Right atrium auricular region (tissue), 2 donors: ENCODE measurements at places on chromosomes 1 and 21. TPM values are rescaled to one million over a fixed set of nuclear protein-coding genes. Genes with fewer than 3 reads are reported as not detected.
A peak's percentile ranks its signal among the peaks of the same experiment; 100 is the strongest.

The ZBTB8A gene
- total RNA-seq = 3.3 TPM

DNA sequence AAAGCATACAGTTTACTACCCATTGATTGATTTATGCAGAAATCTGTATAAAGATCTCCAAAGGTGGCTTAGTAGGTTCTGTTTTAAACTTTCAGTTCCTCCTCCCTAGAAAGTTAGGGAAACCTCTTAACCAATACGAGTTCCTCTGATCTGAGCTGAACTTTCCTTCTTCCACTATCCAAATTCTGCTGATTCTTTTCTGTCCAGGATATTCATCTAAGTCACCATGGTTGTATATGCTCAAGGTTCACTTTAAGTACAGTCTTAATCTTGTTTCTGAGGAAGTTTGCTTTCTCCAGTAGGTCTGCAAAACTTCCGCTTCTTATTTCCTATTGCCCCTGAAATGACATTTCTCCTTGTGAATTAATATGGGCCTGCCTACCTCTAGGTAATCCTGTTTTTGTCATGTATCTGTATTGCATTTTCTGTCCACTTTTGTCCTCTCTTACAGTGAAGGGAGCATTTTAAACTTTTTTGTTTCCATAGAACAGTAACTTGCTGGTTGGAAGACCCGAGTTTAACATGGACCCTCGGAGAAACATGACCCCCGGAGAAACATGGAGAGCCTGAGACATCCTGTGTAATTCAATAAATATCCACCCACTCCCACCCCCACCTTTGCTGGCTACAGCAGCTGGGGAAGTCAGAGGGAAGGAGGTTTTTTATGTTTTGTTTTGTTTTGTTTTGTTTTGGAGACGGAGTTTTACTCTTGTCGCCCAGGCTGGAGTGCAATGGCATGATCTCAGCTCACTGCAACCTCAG is 16.7 kb upstream of the TUT4 start:
- H3K36me3 ChIP-seq = no peaks in the 10 kb centered on the region
- H3K27me3 ChIP-seq = no peaks in the 10 kb centered on the region
- H3K4me1 ChIP-seq = no peaks in the 10 kb centered on the region
- no peak overlapping the region for H3K4me3 ChIP-seq
- H3K27ac ChIP-seq = no peak overlapping the region
- no peak for DNase-seq

The PBX1 gene
- 33.3 TPM for total RNA-seq

DNA sequence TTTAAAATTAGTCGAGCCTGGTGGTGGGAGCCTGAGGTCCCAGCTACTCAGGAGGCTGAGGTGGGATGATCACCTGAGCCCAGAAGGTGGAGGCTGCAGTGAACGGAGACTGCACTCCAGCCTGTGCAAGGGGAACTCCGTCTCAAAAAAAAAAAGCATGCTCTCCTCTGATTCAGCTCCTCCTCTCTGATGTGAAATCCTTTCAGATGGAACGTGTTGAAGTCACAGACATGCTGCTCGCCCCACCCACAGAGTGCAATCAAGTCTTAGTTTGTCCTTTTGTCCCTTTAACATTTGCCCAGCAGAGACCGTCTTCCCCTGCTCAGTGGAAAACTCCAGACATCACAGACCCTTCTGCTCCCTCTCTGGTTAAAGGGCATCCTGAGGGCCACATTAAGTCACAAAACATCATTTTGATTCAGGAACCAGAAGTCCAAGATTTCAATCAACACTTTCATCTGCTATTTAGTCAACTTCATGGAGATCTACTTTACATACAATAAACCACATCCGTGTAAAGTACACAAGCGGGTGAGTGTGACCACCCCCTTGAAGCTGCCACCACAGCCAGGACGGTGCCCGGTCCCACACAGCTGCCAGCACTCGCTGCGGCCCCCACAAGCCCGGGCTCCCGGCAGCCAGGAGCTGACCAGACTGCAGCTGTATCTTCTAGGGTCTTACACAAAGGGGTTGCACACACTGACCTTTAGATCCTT is 18.9 kb upstream of the RNF223 start:
- no peaks in the 10 kb centered on the region for H3K36me3 ChIP-seq
- no peak overlapping the region for H3K4me3 ChIP-seq
- no peaks in the 10 kb centered on the region for H3K4me1 ChIP-seq
- H3K27me3 ChIP-seq = no peaks in the 10 kb centered on the region

DNA sequence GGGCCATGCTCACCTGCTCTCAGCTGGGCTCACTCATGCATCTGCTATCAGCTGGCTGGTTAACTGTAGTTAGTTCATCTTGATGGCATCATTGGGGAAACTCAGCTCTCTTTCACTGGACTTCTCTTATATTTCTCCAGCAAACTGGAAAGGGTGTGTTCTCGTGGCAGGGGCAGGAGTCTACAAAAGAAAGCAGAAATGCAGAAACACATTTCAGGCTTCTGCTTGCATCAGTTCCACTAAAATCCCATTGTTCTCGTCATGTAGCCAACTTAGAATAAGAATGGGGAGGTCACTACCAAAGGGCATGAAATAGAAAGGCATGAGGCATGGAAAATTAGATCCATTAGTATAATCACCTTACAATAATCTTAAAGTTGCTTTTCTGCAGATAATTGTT is 207.3 kb downstream of the NRIP1 start:
- no peaks in the 10 kb centered on the region for H3K27me3 ChIP-seq
- H3K4me1 ChIP-seq = no peaks in the 10 kb centered on the region
- no peak for DNase-seq
- no peak overlapping the region for H3K27ac ChIP-seq
- no peaks in the 10 kb centered on the region for H3K36me3 ChIP-seq

- no peaks in the 10 kb centered on the region for H3K36me3 ChIP-seq
- H3K27ac ChIP-seq = no peak overlapping the region
- H3K4me3 ChIP-seq = no peak overlapping the region
- no peak for DNase-seq
These were observed 653.9 kb upstream of the CAMK1G start for GRCh38 chr1:208929575-208929974.

GRCh38 chr1:47810964-47811682 is 186.1 kb downstream of the TRABD2B start:
- DNase-seq = no peak
- no peaks in the 10 kb centered on the region for H3K36me3 ChIP-seq
- no peaks in the 10 kb centered on the region for H3K27me3 ChIP-seq
- no peak overlapping the region for H3K4me3 ChIP-seq
- peaks cover 19% of the 10 kb centered on the region for H3K4me1 ChIP-seq

- H3K36me3 ChIP-seq = peaks cover 26% of the 10 kb centered on the region
- no peaks in the 10 kb centered on the region for H3K4me1 ChIP-seq
- DNase-seq = peak; percentile 96
- no peaks in the 10 kb centered on the region for H3K27me3 ChIP-seq
These were observed 19.6 kb upstream of the TCEA3 start for GRCh38 chr1:23444104-23444533.

The ZNF593 gene
- 30.5 TPM for total RNA-seq
